ENCODE measurements at places on chromosomes 2 and 18. TPM values are rescaled to one million over a fixed set of nuclear protein-coding genes. Genes with fewer than 3 reads are reported as not detected.

- no peaks in the 10 kb centered on the region for H3K4me1 ChIP-seq
- no peaks in the 10 kb centered on the region for H3K27me3 ChIP-seq
- no peak overlapping the region for H3K27ac ChIP-seq
- no peaks in the 10 kb centered on the region for H3K36me3 ChIP-seq
- no peak overlapping the region for H3K4me3 ChIP-seq
- DNase-seq, result no peak
Observed at GRCh38 chr2:104547221-104547620, 306.7 kb upstream of the POU3F3 start.

DNA sequence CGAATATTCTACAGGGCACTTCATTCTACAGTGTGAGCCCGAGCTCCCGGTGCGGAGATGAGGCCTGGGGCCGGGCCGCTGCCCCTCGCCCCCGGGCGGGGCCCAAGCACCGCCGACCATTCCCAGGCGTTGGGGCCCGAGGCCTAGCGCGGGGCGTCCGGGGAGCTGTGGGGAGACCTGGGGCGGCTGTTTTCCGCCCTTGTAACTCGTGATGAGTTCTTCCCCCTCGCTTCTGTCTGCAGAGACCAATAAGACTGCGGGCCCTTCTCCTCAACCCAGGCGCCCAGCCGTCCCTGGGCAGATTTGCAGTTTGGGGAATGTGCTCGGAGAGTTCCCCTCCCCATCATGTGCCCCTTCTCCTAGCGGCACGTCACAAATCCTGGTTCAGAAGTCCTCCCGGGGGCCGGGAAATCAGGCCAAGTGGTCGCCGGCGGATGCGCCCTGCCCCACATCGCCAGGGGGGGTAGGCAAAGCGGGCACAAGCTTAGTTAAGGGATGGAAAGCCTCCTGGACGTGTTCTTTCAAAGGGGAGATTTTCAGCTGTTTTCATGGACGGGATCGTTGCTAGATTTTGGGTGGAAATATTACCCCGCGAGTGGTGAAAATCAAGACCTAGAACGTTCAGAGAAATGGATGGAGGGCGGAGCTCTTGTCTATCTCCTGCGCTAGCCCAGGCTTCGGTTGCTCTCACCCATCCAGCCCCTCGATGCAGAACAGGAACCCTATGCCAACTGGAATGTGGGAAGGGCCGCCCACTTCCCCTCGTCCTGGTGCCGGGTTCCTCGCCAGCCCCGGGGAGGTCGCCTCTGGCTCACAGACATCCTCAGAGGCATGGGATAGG is 18.8 kb upstream of the HAAO start:
- peak; percentile 91 for DNase-seq
- H3K27me3 ChIP-seq, result no peaks in the 10 kb centered on the region
- H3K4me1 ChIP-seq, result peaks cover 28% of the 10 kb centered on the region
- H3K36me3 ChIP-seq, result no peaks in the 10 kb centered on the region

- no peaks in the 10 kb centered on the region for H3K27me3 ChIP-seq
- peaks cover 34% of the 10 kb centered on the region for H3K4me1 ChIP-seq
- DNase-seq, result no peak
- no peaks in the 10 kb centered on the region for H3K36me3 ChIP-seq
Observed at GRCh38 chr2:163345795-163346573, 389.8 kb downstream of the FIGN start.

DNA sequence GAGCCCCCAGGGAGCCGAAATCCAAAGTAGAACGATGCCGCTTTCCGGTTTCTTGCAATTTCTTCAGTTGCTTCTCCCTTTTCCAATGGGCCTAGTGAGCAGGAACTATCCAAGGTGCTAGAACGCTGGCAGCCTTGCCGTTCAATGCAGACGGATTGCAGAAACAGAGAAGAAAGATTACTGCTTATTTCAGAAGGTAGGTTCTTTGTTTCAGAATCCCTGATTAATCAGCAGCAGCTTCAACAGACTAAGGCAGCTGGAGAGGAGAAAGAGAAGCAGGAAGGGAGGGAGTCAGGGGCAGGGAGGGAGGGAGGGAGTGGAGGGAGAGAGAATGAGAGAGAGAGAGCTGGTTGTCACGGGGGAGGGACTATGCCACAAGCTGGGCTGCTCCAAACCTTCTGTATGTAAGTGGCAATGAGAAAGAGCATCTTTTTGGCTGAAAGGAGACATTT is 576 bp downstream of the NYAP2 start:
- H3K4me3 ChIP-seq, result no peak overlapping the region
- H3K36me3 ChIP-seq, result no peaks in the 10 kb centered on the region
- no peaks in the 10 kb centered on the region for H3K4me1 ChIP-seq
- DNase-seq, result no peak
- peaks cover 23% of the 10 kb centered on the region for H3K27me3 ChIP-seq
- no peak overlapping the region for H3K27ac ChIP-seq

GRCh38 chr2:22798386-22798785 is 586.6 kb upstream of the KLHL29 start:
- no peaks in the 10 kb centered on the region for H3K4me1 ChIP-seq
- H3K27me3 ChIP-seq, result no peaks in the 10 kb centered on the region
- no peak overlapping the region for H3K4me3 ChIP-seq
- no peak for DNase-seq
- no peak overlapping the region for H3K27ac ChIP-seq

- H3K27ac ChIP-seq, result no peak overlapping the region
- H3K27me3 ChIP-seq, result no peaks in the 10 kb centered on the region
- H3K4me1 ChIP-seq, result peaks cover 8% of the 10 kb centered on the region
- DNase-seq, result no peak
- no peak overlapping the region for H3K4me3 ChIP-seq
Observed at GRCh38 chr2:32418778-32419177, 62.0 kb downstream of the BIRC6 start.

Gene ACOXL
- 1.0 TPM for total RNA-seq

- H3K27me3 ChIP-seq, result no peaks in the 10 kb centered on the region
- no peak overlapping the region for H3K4me3 ChIP-seq
- H3K36me3 ChIP-seq, result no peaks in the 10 kb centered on the region
- no peak overlapping the region for H3K27ac ChIP-seq
Observed at GRCh38 chr2:168687314-168687713, 115.1 kb upstream of the NOSTRIN start.

- H3K4me3 ChIP-seq, result peak overlapping the region; percentile 6
- no peaks in the 10 kb centered on the region for H3K4me1 ChIP-seq
- DNase-seq, result no peak
- H3K27ac ChIP-seq, result no peak overlapping the region
- H3K27me3 ChIP-seq, result no peaks in the 10 kb centered on the region
- no peaks in the 10 kb centered on the region for H3K36me3 ChIP-seq
Observed at GRCh38 chr2:74538881-74539339, 9.2 kb downstream of the HTRA2 start.

GRCh38 chr2:193743089-193743488 is 1548.4 kb upstream of the TMEFF2 start:
- H3K27me3 ChIP-seq, result no peaks in the 10 kb centered on the region
- no peak overlapping the region for H3K4me3 ChIP-seq
- H3K4me1 ChIP-seq, result no peaks in the 10 kb centered on the region
- H3K36me3 ChIP-seq, result no peaks in the 10 kb centered on the region
- no peak overlapping the region for H3K27ac ChIP-seq

GRCh38 chr2:148720501-148721001 is 76.0 kb downstream of the EPC2 start:
- H3K4me3 ChIP-seq, result no peak overlapping the region
- H3K27ac ChIP-seq, result no peak overlapping the region
- peak; percentile 62 for DNase-seq
- no peaks in the 10 kb centered on the region for H3K36me3 ChIP-seq
- no peaks in the 10 kb centered on the region for H3K27me3 ChIP-seq
- H3K4me1 ChIP-seq, result peaks cover 96% of the 10 kb centered on the region

Gene GALNT3
- 28.9 TPM for total RNA-seq

Gene RPE
- 57.3 TPM for total RNA-seq

DNA sequence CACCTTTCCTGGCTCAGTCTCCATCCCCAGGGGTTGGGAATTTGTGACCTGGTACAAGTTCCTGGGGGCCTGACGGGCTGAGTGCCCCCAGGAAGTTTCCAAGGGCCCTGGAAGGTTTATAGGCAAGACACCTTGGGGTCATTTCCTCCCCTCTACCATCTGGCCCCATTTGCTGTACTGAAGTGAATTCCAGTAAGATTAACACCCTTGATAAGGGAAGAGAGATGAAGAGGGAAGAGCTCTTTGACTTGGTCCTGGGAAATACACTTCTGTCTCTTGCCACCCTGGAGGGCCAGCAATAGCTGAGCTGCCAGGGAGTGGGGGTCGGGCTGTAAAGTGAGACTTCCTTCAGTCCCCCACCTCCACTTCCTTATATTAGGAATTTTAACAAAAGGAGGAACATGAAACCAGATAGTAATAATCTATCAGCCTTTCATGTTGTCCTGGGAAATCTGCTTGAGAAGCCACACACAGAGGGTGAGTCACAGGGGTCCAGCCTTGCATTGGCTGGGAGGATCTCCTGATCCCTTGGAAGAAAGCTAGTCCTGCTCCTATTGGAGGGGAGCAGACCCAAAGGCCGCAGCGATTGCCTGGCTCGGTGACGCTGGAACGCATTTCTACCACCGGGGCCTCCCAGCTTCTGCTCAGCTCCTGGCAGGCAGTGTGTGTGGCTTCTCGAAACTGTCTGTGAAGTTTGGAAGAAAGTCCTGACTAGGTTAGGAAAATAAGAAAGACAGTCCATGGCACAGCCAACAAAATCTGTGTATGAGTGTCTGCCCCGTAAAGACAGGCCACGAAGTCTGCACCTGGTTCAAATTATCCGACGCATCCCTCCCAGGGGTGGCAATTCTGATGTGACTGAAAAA is 87.3 kb downstream of the ACAA2 start:
- H3K4me3 ChIP-seq, result no peak overlapping the region
- no peak for DNase-seq
- peaks cover 62% of the 10 kb centered on the region for H3K27me3 ChIP-seq
- no peaks in the 10 kb centered on the region for H3K36me3 ChIP-seq
- H3K27ac ChIP-seq, result no peak overlapping the region

Gene RRM2
- 26.2 TPM for total RNA-seq

GRCh38 chr18:52394602-52395001 is 54.6 kb downstream of the DCC start:
- no peak for DNase-seq
- H3K4me3 ChIP-seq, result no peak overlapping the region
- H3K4me1 ChIP-seq, result no peaks in the 10 kb centered on the region
- no peak overlapping the region for H3K27ac ChIP-seq
- H3K27me3 ChIP-seq, result no peaks in the 10 kb centered on the region

- no peaks in the 10 kb centered on the region for H3K27me3 ChIP-seq
- H3K4me1 ChIP-seq, result peaks cover 7% of the 10 kb centered on the region
- no peak for DNase-seq
- H3K36me3 ChIP-seq, result peaks cover 13% of the 10 kb centered on the region
- no peak overlapping the region for H3K27ac ChIP-seq
- no peak overlapping the region for H3K4me3 ChIP-seq
Observed at GRCh38 chr2:126686841-126687485, 31.0 kb downstream of the GYPC start.

DNA sequence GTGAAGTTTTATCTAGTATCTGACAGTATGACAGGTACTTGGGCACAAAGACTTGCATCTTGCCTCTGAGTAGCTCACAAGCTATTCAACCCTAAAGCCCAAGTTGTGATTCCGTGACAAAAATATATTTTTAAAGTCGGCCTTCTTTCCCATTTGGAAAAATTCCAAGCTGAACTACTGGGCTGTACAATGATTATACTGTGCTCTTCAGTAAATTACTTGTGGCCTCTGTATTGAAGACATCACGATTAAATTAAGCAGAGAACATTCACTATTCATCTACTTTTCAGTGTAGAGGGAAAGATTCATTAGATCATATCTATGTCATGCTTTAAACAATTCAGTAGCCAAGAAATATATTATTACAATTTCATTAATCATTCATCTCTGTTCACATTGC is 282.2 kb downstream of the CDH2 start:
- H3K4me3 ChIP-seq, result no peak overlapping the region
- no peak overlapping the region for H3K27ac ChIP-seq
- no peaks in the 10 kb centered on the region for H3K4me1 ChIP-seq
- no peaks in the 10 kb centered on the region for H3K27me3 ChIP-seq
- no peaks in the 10 kb centered on the region for H3K36me3 ChIP-seq

GRCh38 chr18:39784541-39784940 is 2170.5 kb upstream of the PIK3C3 start:
- H3K4me3 ChIP-seq, result no peak overlapping the region
- no peaks in the 10 kb centered on the region for H3K36me3 ChIP-seq
- H3K4me1 ChIP-seq, result no peaks in the 10 kb centered on the region
- H3K27me3 ChIP-seq, result no peaks in the 10 kb centered on the region
- no peak overlapping the region for H3K27ac ChIP-seq

Gene CHRND
- not detected for total RNA-seq
